ENCODE measurements at places on chromosomes 11 and 22. TPM values are rescaled to one million over a fixed set of nuclear protein-coding genes. Genes with fewer than 3 reads are reported as not detected.

SIK2 gene
- 22.2 TPM for total RNA-seq

MYOD1 gene
- total RNA-seq, result not detected

GRCh38 chr22:43447380-43447779 is 35.6 kb downstream of the MPPED1 start:
- DNase-seq, result no peak

- DNase-seq, result no peak
Observed at GRCh38 chr11:3135481-3136440, 29.3 kb downstream of the OSBPL5 start.

- no peak for DNase-seq
Observed at GRCh38 chr11:1760351-1761109, 3.2 kb downstream of the CTSD start.

DNA sequence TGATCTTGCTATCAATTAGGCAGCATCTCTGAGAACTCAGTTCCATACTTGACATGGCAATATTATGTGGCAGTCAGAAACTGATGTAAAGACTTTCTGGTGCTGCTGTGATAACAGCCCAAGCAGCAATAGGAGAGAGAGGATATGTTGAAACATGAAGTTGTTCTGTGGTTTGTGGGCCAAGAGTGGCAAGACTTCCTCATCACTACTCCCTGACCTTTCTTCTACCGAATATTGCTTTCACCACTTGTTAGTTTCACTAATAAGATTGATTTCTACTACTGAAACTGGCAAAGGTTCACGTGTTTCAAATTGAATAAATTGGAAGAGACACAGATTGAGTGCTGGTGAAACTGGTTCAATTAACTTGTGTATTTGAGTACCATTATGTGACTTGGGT is 852.6 kb upstream of the RAG2 start:
- DNase-seq, result no peak

CCDC87 gene
- total RNA-seq, result 0.53 TPM

DNA sequence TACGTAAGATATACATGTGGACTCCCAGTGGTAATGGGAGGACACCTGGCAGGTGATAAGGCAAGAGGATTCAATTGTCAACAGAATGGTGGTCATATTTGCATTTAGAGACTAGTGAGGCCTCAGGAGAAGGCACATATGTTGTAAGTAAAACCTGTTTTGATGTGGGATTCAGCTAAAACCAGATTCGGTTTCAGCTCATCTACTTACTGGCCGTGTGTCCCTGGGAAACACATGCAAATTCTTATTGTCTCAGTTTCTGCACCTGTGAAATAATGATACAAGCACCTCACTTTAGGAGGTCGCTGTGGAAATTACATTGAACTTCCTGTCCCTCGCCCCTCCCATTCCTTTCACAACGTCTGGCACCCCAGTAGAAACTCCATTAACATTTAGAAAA is 78.9 kb upstream of the FIBIN start:
- DNase-seq, result no peak

AGBL2 gene
- total RNA-seq, result 2.0 TPM

KRTAP5-9 gene
- not detected for total RNA-seq

DNA sequence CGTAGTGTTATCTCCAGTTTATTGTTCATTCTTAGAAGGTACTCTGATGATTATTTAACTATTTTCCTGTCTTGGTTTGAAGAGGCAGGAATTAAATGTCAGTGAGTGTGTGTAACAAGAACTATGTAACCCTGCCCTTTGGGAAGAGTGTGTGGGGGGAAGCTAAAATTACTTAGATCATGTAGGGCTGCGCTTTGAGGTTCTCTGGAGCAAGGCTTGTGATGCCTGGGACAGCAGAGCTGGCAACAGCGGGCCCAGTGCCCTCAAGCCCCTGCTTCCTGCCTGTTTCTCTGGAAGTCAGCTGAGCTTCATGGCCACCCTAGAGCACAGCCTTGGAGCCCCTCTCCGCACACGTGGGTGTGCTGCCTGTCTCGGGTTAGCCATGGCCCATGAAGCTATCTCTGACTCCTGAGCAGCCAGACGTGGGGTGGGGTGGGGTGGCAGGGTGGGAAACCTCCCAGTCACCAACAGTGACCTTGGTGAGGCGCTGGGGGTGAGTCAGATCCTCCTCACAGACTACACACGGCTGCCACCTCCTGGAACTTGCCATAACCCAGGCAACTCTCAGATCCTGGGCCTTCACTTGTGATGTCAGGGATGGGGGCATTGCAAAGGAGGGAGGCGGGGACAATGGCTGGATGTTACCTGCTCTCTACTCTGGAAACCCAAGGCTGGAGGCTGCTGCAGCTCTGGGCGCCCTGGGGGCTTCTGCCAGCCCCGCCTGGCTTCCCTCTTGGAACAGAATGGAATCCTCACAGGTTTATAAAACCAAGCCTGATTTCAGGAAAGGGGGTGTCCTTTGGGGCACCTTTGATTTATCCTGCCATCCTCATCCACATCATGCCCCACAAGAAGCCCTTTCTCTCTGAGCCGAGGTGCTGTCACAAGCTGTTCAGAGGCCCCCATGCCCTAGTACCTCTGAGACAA is 88.6 kb downstream of the SNX19 start:
- DNase-seq, result peak; percentile 87

- DNase-seq, result peak; percentile 14
Observed at GRCh38 chr11:44096360-44097185, 1.1 kb downstream of the EXT2 start.

HTR3B gene
- 0.77 TPM for total RNA-seq

DNA sequence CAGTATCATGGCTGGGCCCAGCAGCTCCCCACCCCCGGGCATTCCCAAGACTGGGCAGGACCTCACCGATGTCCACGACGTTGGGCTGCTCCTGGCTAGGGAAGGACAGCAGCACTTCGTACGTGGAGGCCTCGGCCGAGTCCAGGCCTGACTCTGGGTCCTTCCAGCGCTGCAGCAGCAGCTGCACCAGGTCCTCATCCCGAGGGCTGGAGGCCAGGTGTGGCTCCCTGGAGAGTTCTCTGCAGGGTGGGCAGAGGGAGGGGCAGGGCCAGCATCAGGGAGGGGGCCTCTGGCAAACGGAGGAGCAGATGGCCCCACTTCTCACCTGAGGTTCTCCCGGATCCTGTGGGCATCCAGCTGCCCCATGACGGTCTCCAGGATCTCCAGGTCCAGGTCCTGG is 341 bp downstream of the NAALADL1 start:
- DNase-seq, result no peak

GRCh38 chr11:96267496-96268032 is 75.4 kb downstream of the MAML2 start:
- no peak for DNase-seq

- no peak for DNase-seq
Observed at GRCh38 chr22:47139013-47139789, 376.8 kb downstream of the TBC1D22A start.

- no peak for DNase-seq
Observed at GRCh38 chr11:61833471-61833870, 5.4 kb downstream of the FADS2 start.

DNA sequence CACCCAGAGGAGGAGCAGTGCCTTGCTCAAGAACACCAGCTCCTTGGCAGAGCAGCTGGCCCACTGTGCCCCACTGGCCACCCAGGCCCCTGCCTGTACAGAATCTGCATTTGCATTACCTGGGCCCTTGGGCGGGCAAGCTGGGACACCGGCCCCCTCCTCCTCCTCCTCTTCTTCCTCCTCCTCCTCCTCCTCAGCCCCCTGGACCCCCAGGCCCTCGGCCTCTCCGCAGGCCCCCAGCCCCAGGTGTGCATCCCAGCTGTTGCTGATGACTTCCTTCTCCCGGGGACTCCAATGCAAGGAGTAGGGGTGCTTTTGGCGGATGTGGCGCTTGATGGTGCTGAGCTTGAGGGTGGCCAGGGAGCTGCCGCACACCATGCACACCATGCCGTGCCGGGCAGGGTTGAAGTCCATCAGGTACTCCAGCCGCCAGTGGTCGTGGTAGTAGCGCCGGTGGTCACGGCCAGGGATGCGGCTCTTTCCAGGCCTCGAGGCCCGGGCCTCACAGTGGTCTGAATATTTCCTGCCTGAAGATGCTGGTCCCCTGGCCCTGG is 2.8 kb downstream of the ZFTA start:
- DNase-seq, result peak; percentile 27

- peak; percentile 67 for DNase-seq
Observed at GRCh38 chr11:61533401-61533800, 24.9 kb downstream of the LRRC10B start.

GRCh38 chr11:67433536-67434394 is 3.7 kb downstream of the PTPRCAP start:
- DNase-seq, result no peak

DNA sequence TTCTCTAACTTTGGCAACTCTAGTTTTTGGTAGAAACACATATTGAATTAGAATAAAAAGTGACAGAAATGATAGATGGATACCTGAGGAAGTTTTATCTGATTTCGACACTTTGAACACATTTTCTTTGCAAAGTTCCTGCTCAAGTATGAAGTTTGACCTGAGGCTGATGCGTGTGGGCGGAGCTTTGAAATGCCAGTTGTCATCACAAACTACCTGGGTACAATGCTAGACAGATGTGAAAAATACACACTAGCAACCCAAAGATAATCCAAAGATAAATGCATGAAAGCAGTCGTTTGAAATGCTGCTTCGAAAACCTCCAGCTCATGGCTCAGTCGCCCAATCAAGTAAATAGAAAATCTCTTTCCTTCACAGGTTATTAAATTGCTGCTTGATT is 54.8 kb downstream of the CD44 start:
- DNase-seq, result no peak

- no peak for DNase-seq
Observed at GRCh38 chr11:90124371-90124770, 10.1 kb upstream of the NAALAD2 start.

KCNK4 gene
- total RNA-seq, result not detected

DNA sequence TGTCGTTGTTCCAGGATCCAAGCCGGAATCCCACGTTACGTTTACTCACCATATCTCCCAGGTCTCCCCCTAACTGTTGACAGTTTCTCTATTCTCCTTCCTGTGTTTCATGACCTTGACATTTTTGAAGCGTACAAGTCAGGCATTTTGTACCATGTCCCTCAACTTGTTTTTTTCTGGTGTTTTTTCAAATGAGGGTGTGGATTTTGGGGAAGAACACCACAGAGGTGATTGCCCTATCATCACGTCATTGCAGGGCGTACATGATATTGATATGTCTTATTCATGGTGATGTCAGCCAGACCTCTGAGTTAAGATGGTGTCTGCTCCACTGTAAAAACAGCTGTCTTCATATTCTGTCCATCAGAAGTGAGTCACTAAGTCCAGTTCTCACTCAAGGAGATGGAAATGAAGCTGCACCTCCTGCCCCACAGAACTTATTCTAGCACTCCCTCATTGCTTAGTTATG is 28.3 kb upstream of the SOX10 start:
- DNase-seq, result no peak

- no peak for DNase-seq
Observed at GRCh38 chr22:47035425-47035881, 273.0 kb downstream of the TBC1D22A start.

DNA sequence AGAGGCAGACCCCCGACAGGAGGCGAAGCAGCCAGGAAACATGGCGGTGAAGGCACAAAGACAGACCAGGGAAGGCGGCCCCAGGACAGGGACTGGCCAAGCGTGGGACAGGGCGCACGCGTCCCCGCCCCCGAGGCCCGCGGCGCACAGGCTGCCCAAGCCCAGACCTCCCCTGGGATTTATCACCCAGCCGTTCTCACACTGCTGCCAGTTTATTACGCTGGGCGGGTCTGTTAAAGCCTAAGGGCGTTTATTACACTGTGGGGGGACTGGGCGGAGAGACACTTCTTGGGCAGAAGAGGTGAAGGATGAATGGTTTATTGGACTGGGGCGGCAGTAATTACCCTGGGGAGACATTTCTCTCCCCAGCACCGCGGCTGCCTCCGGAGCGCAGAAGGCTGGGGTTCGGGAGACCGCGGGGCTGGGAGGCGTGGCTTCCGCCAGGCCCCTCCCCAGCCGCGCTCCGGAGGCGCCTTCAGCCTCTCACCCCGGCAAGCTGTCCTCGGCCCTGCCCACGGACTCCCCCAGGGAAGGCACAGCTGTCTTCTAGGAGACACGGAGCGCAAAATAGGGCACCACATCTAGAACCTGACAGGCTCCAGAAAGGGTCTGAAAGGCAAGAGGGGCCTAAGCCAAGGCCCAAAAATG is 47.1 kb downstream of the SLC22A12 start:
- DNase-seq, result peak; percentile 73

OR6T1 gene
- total RNA-seq, result not detected

DNA sequence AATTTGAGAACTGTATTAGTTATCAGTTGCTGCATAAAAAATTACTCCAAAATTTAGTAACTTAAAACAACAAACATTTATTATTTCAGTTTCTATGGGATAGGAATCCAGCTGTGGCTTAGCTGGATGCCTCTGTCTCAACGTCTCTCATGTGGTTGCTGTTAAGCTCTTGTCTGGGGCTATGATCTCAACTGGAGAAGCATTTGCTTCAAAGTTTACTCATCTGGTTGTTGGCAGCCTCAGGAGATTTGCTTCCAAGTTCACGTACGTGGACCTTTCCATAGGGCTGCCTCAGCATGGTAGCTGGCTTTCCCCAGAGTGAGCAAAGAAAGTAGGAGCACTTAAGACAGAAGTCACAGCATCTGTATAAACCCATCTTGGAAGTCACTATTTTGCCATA is 144.9 kb upstream of the SESN3 start:
- DNase-seq, result peak; percentile 37

DNA sequence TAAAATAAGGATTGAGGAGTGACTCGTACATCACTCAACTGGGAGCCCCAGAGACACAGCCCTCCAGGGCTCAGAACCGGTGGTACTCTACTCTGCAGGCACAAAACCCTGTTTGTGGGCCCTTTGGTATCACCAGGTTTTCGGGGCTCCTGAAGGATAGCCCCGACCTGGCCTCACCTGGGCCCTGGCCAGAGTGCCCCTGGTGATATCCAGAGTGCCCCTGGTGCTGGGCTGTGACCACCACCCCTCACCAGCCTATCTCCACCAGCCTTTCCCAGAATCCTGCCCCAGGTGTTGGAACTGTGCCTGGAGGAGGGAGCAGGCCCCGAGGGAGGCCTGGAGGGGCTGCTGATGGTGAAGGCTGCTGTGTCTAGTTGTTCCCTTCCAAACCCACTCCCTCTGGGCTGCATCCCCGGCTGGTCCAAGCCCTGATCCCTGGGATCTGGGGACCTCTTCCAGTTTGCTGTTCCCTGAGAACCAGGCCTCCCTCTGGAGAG is 2.2 kb upstream of the GGT5 start:
- no peak for DNase-seq
